ENCODE measurements at places on chromosomes 4 and X.

GRCh38 chr4:107825072-107825824 is 516 bp downstream of the SGMS2 start:
- no peak for DNase-seq

- no peak for DNase-seq
Observed at GRCh38 chr4:110626532-110627153, 3.8 kb upstream of the PITX2 start.

DNA sequence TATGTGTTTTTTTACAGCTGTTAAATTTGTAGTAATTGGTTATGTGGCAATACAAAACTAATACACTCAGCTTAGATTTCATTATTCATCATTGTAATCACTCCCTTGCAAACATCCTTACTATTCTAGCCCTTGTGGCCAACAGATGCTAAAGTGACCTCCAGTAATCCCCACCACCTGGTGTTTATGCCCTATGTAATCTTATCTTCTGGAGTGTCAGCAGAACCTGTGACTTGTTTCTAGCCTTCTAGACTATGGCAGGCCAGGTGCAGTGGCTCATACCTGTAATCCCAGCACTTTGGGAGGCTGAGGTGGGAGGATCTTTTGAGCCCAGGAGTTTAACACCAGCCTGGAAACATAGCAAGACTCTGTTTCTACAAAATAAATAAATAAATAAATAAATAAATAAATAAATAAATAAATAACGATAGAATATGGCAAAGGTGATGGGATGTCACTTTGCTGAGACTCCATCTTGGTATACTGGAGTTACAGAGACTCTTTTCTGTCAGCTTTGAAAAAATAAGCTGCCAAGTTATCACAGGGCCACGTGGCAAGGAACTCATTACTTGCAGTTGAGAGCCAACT is 12.3 kb upstream of the TSR2 start:
- no peak for DNase-seq

- DNase-seq, result no peak
Observed at GRCh38 chrX:123088331-123088730, 95.7 kb upstream of the GRIA3 start.

DNA sequence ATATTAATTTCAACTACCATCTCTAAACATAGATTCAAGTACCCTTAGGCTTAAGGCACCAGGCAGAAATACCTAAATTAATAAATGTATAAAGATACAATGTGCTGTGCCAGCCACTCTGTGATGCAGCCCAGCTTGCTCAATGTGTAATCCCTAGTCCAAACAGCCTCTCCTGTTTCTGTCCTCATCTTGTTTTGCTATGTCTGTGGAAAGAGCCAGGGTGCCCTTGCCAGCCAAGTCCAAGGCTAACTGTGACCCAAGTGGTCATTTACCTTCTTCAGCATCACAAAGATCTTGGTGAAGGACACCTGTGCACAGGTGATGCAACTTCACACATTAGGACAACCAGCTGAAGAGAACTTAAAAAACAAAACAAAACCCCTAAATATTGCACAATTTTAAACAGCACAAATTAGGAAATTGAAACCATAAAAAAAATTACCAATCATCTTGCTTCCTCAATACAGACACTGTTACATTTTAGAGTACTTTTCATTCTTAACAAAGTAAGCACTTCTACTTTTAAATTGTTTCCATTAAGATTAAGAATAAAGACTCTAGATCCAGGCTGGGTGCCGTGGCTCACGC is 89.6 kb downstream of the C4orf51 start:
- no peak for DNase-seq

GRCh38 chrX:107630031-107630689 is 1.9 kb downstream of the PRPS1 start:
- DNase-seq, result no peak

DNA sequence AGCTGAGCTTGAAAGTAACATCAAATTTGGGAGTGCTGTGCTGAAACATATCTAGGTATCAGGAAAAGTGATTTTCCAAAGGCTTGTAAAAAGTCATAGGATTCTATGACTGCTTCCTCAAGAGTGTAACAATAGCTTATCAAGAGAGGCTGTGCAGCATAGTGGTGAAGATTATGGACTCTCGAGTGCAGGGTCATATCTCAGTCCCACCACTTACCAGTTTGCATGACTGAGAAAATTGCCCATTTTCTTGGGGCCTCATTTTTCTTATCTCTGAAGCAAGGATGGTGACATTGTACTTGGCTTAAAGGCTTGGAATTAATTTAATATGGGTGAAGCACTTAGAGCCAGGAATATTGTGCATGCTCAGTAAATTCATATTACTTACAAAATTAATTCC is 57.2 kb downstream of the AFF1 start:
- no peak for DNase-seq

GRCh38 chr4:186074189-186074588 is 5.2 kb downstream of the TLR3 start:
- no peak for DNase-seq

GRCh38 chrX:16628946-16629595 is 20.9 kb upstream of the S100G start:
- DNase-seq, result no peak

DNA sequence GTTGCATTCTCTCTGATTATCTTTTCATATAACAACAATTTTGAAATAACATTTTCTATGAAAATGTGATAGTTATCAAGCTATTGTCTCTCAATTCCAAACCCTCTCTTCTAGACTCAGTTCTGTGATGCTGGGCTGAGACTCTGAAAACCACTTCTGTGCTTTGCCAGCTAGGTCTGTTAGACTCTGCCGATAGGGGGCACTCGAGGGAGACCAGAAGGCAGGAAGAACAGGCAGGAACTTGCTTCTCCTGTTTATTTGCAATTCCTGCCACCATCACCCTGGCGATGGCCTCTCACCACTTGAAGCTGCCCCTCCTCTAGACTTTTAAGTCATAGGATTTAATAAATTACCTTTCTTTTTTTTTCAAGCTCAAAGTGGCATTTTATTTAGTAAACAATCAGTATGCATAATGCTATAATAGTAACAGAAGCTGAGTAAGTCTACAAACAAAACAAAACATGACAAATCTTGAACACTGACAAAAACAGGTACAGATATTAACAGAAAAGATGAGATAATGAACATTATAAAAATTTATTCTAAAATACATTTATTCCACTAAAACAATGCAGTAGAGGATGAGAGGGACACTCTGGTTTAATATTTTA is 49.7 kb downstream of the RASL11B start:
- no peak for DNase-seq

DNA sequence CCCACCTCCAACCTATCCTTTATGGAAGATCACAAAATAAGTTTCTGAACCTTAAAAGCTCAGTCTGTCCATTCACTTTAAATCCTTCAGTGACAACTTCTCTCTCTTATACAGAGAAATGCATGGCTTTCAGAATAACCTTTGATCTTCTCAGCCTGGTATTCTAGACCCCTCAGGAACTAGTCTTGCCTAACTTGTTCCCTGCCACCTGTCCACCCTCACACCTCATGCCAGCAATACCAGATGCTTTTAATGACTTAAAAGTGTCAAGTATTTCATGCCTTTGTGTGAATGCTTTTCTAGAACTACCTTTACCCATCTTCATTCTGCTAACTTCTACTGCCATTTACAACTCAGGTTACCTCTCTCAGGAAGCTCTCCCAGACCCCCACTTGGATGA is 7.4 kb downstream of the EXOC1L start:
- DNase-seq, result no peak

DNA sequence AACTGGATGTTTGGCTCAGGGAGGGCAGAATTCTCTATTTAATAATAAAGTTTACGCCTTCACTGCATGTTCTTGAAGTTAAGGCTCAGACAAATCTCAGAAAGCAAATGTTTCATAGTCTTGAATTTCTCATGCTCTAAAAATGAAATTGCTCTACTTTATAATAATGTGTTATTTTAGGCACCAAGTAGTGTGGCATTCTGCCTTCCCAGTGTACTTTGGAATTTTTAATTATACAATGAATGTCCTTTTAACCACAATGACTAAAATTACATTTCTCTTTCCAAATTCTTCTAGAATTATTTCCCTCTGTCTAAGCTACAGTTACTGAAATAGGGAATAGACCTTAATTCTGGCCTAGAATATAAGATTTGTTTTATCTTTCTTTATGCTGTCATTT is 97.9 kb upstream of the PDE5A start:
- DNase-seq, result no peak

- DNase-seq, result no peak
Observed at GRCh38 chr4:182975806-182976205, 58.6 kb upstream of the DCTD start.

DNA sequence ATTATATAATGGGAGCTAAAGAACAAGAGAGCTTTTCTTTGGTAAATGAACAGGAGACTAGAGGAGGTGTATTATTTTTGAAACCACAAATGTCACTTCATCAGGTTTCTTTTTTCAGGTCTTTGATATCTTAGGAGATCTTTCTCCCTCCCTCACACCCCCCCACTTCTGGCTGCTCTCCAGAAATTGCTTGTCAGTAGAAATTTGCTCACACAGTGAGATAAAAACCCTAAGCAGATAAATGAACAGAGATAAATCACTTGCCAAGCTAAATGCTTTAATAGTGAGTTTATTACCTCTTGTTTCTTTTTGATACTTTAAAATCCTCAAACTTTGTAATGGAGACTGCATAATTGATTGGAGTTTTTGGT is 421.2 kb upstream of the TENM3 start:
- DNase-seq, result no peak

GRCh38 chrX:9279234-9279544 is 185.7 kb upstream of the TBL1X start:
- DNase-seq, result no peak

DNA sequence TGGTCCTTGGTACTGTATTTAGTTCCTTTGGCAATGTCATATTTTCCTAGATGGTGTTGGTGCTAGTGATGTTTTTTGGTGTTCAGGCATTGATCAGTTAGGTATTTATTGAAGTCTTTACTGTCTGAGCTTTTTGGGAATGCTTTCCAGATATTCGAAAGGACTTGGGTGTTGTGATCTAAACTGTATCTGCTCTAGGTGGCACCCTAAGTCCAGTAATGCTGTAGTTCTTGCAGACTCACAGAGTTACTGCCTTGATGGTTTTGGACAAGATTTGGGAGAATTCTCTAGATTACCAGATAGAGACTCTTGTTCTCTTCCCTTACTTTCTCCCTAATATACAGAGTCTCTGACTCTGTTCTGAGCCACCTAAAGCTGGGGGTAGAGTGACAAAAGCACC is 513.6 kb upstream of the PITX2 start:
- no peak for DNase-seq

DNA sequence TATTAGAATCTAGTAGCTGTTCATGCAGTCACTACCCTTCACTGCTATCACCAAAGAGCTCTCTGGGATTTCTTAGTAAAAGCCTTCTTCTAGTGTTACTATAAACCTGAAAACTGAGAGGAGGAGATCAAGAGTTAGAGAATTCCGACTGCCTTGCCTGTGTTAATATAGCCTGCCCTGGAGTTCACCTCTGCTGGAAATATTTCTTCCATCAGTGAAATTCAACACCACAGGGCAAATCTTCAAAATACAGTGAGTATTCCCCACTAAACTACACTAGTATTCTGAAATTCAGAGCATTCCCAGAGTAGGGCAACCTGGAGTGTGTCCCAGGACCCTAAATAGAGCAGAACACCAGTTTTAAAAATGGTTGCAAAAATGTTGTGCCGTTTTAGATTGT is 301.1 kb downstream of the ARHGAP24 start:
- no peak for DNase-seq

- no peak for DNase-seq
Observed at GRCh38 chr4:31370866-31371465, 650.8 kb downstream of the PCDH7 start.

DNA sequence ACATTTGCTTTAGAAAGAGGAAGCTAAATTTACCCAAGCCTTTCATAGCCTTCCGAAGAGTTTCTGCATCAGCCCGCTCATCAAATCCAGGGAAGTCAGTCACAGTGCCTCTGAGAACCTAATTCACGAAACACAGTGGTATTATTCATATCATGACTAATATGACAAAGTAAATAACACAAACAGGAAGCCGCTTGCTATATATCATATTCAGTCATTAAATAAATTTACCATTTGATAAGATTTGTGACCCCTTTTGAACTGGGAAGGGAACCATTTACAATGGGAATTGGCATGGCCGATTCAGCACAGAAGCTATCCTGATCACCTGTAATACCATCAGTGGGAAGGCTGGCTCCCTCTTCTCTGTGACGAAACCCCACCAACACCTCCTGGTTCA is 10.5 kb downstream of the ANXA5 start:
- DNase-seq, result no peak

- no peak for DNase-seq
Observed at GRCh38 chr4:149884046-149884445, 68.4 kb upstream of the IQCM start.

DNA sequence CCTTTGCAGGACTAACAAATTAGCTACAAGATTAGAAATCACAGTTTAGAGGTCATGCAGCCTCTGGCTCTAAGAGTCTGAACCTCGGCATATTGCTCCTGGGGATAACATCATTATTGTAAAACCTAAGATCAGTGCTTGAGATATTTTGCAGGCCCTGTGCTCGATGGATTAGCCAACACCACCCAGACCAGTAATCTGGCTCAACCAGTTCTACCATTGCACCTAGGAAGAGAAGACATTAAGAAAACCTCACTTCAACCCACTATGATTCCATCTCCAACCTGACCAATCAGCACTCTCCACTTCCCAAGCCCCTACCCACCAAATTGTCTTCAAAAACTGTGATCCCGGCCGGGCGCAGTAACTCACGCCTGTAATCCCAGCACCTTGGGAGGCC is 43.6 kb downstream of the WFS1 start:
- DNase-seq, result no peak

DNA sequence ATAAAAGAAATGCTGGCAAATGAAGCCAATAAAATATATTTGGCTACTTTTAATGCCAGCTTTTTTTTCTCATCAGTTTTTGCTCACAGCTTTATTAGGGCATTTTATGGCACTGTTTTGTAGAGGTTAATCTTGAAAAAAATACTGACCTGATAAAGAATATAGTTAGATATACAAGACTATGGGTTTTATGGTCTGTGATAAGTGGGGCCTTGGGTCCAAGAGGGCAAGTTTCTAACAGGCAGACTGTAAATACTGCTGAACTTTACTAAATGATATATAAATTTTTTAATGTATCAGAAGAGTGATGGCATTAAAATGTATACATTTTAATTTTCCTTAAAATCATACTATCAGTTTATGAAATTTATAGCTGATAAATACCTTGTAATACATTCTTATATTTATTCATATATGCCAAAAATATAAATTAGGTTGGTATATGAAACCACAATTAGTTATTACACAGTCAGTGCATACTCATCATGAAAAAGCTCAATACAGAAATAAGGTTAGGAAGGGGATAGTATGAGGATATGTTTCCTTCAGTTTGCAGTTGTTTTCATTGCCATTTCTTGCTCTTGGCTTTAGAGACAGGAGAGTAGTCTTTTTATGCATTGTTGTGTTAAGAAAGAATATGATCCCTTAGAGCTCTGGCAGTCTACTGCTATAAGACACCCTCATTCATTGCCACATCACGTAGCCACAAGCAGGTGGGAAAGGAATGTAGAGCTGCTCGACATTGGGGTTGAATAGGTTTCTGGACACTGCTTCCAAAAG is 146.6 kb downstream of the TLL1 start:
- DNase-seq, result no peak

GRCh38 chr4:60657807-60658206 is 542.3 kb upstream of the ADGRL3 start:
- DNase-seq, result no peak

Data from esophagus squamous epithelium (tissue), 5 donors.